ENCODE measurements at places on chromosomes 6 and 20. TPM values are rescaled to one million over a fixed set of nuclear protein-coding genes. Genes with fewer than 3 reads are reported as not detected.

The LAMA2 gene
- total RNA-seq = 2.8 TPM

The LKAAEAR1 gene
- total RNA-seq = not detected

The IL17A gene
- 0.03 TPM for total RNA-seq

The FYN gene
- total RNA-seq = 45.4 TPM

GRCh38 chr6:100203400-100203799, 209.4 kb upstream of the MCHR2 start:
- DNase-seq = no peak

- no peak for DNase-seq
These were observed 87.1 kb downstream of the IBTK start for GRCh38 chr6:82160255-82160990.

GRCh38 chr6:344816-345340, 46.7 kb upstream of the IRF4 start:
- DNase-seq = no peak

DNA sequence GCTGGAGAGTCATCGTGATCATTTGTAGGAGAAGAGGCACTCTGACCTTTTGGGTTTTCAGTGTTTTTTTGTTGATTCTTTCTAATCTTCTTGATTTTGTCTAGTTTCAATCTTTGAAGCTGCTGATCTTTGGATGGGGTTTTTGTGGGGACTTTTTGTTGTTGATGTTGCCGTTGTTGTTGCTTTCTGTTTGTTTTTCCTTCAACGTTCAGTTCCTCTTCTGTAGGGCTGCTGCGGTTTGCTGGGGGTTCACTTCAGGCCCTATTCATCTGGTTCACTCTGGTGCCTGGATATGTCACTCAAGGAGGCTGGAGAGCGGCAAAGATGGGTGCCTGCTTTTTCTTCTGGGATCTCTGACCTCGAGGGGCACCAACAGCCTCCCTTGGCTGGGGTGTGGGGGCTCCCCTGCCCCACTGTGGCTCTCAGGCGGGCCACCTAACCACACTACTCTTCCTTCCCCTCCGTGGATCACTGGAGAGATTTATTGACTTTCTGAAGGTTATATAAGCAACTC, 21.5 kb upstream of the TMEM244 start:
- DNase-seq = no peak
